ENCODE measurements at places on chromosomes 7 and 10. TPM values are rescaled to one million over a fixed set of nuclear protein-coding genes. Genes with fewer than 3 reads are reported as not detected.

TMEM273 gene
- not detected for total RNA-seq

CHN2 gene
- 0.32 TPM for total RNA-seq

VPS37D gene
- total RNA-seq = 3.0 TPM

TMEM229A gene
- not detected for total RNA-seq

JAKMIP3 gene
- under 0.01 TPM for total RNA-seq

NPY gene
- not detected for total RNA-seq

CDHR3 gene
- total RNA-seq = 9.1 TPM

PILRA gene
- 0.43 TPM for total RNA-seq

MPP7 gene
- total RNA-seq = 0.43 TPM

TUBGCP2 gene
- 56.7 TPM for total RNA-seq

AMPH gene
- total RNA-seq = 0.86 TPM

HECW1 gene
- total RNA-seq = 1.7 TPM

GRCh38 chr7:148327379-148327778, 263.2 kb upstream of the C7orf33 start:
- DNase-seq = no peak

DNA sequence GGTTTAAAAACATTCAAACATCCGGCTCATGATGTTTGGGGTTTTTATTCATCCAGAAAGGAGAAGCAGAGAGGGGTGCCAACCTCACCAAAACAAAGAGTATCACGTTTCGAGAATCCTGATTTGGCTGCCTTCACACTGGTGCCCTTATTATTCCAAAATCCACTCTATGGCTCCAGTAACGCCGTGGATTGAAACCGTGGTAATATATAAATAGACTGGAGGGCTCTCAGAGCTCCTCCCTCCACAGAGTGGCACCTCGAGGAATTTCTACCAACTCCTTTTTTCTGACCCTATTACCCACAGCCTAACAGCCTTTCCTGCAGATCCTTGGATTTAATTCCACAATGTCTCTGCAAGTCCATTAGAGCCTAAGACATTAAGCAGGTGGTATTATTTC, 353.6 kb downstream of the CRPPA start:
- no peak for DNase-seq

DNA sequence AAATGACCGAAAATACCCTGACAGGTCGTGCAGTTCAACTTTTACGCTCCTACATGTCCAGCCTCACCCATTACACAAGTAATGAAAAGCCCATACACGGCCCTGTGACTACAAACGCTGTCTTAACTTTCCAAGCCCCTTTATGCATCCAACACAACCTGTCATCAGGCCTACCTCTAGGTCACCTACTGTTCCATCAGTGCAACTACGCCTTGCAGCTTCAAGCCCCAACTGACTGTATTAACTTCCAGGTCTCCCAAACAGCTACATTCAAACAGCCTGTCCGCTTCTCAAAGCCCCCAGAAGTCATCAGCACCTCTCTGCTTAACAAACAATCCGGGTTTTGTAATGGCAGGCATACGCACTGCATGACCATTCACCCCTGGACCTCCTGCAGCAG, 19.2 kb downstream of the ZNF107 start:
- DNase-seq = no peak

DNA sequence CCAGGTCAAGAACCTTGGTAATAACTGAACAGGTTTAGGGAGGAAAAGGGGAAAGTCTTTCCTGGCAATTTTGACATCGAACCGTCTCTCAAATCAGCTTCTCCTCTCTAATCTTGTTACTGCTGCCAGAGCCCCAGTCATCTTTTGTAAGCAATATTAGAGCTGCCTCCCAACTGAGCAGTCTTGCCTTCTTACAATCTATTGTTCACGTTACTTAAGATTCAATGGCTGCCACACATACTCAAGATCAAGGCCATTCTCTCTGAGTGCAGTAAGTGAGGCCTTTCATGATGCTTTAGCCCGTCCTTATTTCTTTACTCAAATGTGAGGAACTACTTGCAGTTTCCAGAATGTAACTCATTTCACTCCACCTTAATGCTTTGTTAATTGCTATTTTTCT, 12.4 kb downstream of the NET1 start:
- no peak for DNase-seq

- DNase-seq = peak; percentile 55
Measured at GRCh38 chr10:49177391-49178355, 10.5 kb downstream of the TMEM273 start.

DNA sequence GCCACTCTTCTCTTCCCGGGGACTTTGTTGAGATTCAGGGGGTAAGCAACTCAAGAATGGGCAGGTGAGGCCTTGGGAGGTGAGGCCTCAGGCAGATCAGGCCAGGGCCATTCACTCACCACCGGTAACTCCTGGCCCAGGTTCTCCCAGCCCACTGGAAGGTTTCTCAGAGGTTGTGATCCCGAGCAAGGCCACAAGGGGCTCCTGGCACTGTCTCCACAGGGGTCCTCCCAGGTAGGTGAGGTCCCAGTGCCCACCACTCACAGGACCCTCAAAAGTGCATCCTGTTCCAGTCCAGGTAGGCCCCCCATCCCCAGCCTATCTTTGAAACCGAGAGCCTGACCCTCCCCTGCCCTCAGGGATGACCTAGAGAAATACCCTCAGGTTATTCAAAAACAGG, 236.1 kb downstream of the BUB3 start:
- no peak for DNase-seq

DNA sequence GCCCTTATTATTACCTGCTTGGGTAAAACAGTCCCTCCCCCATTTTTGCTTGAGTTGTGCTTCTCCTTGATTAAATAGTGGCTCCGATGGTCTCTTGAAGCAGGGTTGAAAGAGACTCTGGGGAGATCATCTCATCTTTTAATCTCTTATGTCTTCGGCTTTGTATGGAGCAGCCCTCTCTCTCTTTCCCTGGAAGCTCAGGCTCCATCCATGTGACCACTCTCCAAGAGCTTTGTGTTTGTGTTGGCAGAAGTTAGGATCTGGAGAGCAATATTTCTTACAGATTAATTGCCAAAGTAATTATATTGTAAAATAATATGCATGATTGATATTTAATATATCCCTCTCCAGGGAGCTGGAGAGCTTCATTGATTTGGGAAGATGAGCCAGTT, 76.9 kb downstream of the LRRC4 start:
- DNase-seq = no peak

DNA sequence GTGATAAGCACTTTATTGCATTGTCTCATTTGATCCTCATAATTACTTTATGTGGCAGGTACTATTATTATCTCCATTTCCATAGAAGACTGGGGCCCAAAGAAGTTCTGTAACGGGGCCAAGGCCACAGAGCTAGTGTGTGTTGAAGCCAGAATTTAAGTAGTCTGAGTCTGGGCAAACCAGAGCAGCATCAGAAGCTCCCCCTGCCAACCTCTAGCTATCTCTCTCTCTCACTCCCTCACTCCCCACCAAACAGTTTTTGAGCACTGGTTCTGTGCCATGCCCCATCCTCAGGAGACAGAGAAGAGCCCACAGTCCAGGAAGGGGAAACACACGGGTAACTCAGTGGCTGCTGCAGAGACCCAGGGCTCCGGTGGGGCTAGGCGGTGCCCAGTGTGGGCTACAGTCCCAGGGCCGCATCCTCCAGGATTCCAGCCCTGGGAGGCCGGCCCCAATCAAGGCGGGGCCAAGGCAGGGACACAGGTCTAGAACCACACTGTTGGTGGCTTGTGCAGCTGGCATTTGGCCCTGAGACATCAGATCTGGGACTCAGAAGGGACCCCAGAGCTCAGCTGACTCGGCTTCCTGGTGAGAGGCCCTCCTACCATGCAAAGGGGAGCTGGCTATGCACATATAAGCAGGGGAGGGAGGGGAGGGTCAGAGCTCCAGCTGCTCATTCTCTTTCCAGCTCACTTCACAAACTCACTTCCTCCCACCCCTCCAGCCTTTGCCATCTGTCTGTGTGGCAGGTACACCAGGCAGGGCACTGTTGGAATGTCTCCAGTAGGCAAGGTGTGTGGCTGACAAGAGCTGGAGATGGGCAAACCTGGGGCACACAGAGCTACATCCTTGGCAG, 34.4 kb downstream of the COL13A1 start:
- no peak for DNase-seq

DNA sequence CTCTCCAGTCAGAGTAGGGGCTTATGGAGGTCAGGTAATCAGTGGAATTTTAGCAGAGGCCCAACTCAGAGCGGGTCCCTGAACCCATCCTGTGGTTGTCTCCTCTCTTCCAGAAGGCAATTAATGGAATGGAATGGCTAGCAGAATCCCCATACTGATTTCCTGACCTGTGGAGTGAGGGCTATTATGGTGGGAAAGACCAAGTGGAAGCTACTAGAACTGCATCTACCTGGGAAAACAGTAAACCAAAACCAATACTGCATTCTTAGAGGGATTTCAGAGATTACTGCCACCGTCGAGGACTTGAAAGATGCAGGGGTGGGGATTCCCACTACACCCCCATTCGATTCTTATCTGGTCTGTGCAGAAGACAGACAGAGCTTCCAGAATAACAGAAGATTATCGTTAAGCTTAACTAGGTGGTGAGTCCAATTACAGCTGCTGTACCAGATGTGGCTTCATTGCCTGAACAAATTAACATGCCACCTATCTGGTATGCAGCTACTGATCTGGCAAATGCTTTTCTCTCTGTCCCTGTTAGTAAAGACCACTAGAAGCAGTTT, 73.2 kb downstream of the LMBR1 start:
- no peak for DNase-seq

- peak; percentile 34 for DNase-seq
Measured at GRCh38 chr10:72318418-72319262, 36.1 kb downstream of the DNAJB12 start.

DNA sequence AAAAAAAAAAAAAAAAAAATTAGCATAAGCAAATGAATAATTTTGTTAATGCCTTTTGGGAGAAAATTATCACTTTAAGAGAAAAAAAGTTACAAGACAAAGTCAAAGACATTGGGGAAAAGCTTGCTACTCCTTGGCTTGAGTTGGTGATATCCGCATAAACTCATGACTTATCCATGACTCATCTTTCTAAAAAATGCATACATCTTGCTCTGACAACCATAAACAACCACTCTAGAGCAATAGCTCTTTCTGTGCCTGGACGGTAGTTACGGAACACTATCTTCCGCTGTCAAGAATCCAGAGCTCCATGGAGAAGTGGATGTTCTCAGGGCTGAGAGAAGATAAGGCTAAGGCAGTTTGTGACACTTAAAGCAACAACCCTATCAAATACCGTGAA, 281.1 kb upstream of the PFKP start:
- DNase-seq = no peak

- no peak for DNase-seq
Measured at GRCh38 chr7:100397315-100398081, 24.2 kb downstream of the PILRA start.

DNA sequence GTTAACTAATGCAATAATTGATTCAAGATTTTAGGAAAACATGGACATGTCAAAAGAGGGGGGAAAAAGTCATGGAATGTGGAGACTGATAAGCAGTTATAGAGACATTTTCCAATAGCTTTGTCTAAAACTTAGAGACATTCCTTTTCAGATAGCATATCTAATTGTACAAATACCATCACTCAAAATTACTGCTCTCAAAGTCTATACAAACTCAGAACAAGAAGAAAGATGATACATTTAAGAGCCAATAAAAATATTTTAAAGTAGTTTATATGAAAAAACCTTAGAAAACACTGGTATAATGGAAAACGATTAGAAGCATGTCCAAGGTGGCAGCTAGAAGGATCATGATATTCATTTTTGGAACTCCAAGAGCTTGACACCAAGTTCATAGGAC, 146.5 kb downstream of the DOCK4 start:
- DNase-seq = no peak

- no peak for DNase-seq
Measured at GRCh38 chr10:1173091-1173490, 116.9 kb downstream of the WDR37 start.

DNA sequence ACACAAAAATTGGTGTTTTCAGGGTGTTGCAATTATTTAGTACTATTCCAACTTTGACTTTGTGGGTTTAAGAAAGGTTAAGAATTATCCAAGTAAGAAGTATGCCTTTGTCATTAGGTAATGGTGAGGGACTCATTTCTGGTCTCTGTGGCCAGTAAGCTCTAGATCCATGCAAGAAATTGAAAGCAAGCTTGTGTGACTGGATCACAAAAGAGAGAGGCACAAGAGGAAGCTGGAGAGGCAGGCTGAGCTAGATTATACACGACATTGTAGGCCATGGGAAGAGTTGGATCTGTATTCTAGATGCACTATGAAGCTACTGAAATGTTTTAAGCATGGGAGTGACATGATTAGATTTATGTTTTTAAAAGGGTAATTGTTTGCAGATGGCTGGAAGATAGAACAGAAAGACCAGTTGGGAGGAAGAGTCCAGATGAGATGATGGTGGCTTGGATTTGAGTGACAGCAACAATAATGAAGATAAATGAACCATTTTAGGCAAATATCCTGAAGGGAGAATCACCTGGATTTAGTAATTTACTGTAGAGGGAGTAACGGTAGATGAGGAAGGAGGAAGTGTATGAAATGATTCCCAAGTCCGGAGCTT, 50.0 kb downstream of the CALD1 start:
- no peak for DNase-seq

- peak; percentile 79 for DNase-seq
Measured at GRCh38 chr10:16777473-16778370, 39.5 kb downstream of the RSU1 start.

DNA sequence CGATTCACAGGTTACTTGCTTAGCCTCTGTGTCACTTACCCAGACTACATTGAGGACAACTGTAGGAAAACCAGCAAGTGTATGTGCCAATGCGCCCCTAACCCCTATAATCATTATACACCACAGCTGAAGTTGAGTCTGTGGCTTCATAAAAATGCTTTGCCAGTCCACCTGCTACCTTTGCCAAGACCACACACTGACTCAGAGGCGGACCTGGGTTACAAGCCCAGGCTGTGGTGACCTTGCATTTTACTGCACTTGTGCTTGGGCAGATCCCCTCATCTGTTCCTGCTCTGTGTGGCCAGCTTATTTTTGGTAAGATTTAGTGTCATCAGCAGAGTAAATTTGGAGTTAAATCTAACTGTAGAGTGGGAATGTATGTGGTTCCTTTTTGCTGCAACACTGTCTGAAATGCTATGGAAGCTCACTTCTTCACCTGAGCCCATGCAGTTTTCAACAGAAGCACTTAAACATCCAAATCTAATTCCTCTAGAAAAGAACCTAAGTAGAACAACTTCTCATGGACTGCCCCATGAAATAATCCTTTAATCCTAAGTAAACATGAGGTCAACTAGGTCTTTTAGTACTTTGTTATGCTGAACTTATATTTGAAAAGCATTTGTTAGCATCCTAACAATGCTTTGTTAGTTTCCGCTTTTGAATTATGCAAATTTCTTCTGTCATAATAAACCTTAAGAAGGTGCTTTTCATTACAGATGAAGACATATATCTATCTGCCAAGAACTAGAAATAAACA, 96.2 kb upstream of the AMPH start:
- DNase-seq = no peak
